Stimulated activated CD4-positive, alpha-beta T cell treated with anti-CD3 and anti-CD28 coated beads, TNF-alpha, amount 100 ng/mL, for 1 hour (primary cell): ENCODE measurements at places on chromosomes 1 and 21.

- DNase-seq, result no peak
Measured at GRCh38 chr1:14817223-14818170, 219.0 kb downstream of the KAZN start.

- DNase-seq, result no peak
Measured at GRCh38 chr1:221169447-221169889, 290.2 kb downstream of the HLX start.

DNA sequence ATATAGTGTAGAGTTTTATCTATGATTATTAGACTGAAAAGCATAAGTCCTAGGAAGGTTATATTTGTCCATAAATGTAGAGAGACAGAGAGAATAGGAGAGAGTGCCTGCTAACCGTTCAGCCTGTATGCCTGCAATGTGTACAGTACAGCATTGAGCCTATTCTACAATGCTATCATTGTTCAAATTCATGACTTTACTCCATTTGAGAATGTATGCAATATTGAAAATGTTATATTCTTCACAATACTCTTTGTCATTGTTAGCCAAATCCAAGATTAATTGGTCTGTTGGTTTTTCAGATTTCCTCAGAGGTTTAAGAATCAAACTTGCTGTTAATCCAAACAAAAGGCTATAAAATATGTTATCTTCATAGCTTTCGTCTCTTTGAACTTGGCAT is 585.2 kb upstream of the B3GALT2 start:
- no peak for DNase-seq

- no peak for DNase-seq
Measured at GRCh38 chr1:225996946-225997545, 2.1 kb downstream of the SDE2 start.

DNA sequence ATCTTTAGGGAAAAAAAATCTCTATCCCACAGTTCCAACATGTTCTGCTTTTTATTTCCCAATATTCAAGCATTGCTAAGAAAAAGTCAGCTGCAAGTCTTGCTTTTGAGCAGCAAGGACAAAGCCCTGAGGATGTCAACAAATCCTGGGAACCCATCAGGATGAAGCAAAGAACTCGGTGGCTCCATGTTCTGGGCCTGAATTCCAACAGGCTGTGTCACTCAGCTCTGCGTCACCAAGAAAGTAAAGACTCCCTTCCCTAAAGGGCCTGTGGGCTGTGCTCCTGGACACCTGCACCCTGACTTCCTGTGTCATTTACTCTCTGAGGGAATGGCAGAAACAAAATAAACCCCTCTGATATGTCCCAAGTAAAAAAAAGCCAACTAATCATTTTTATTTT is 95.5 kb downstream of the TIAM1 start:
- no peak for DNase-seq

- no peak for DNase-seq
Measured at GRCh38 chr1:243494741-243495431, 239.0 kb downstream of the SDCCAG8 start.

- DNase-seq, result no peak
Measured at GRCh38 chr1:56967900-56968832, 2.4 kb upstream of the C8B start.

GRCh38 chr1:32742956-32743355 is 40.4 kb upstream of the SYNC start:
- no peak for DNase-seq

DNA sequence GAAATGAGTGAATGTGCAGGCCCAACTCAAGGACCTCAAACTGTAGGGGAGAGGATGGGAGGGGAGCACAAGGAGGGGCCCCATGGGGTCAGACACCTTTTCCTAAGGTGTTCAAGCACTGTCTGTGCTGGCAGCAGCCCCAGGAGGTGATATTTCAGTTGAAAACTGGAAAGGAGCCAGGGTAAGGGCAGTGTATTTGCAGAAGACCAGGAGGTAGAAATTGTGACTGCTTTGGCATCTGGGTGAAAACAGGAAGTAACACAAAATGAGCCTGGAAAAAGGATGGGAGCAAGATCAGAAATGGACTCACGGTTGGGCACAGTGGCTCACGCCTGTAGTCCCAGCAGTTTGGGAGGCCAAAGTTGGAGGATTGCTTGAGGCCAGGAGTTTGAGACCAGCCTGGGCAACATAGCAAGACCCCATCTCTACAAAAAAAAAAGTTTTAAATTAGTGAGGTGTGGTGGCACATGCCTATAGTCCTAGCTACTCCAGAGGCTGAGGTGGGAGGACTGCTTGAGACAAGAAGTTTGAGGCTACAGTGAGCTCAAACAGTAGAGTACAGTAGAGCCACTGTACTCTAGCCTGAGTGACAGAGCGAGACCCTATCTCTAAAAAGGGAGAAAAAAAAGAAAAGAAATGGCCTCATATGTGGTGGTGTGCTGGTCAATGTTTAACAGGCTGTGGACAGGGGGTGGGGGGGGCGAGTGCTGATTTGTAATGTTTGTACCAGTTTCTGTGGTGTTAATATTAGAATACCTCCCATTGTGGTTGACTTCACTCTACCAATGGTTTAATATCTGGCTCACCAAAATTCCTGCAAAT is 76.2 kb upstream of the ANGPTL1 start:
- DNase-seq, result no peak

GRCh38 chr1:97137862-97138514 is 416.4 kb downstream of the PTBP2 start:
- no peak for DNase-seq

DNA sequence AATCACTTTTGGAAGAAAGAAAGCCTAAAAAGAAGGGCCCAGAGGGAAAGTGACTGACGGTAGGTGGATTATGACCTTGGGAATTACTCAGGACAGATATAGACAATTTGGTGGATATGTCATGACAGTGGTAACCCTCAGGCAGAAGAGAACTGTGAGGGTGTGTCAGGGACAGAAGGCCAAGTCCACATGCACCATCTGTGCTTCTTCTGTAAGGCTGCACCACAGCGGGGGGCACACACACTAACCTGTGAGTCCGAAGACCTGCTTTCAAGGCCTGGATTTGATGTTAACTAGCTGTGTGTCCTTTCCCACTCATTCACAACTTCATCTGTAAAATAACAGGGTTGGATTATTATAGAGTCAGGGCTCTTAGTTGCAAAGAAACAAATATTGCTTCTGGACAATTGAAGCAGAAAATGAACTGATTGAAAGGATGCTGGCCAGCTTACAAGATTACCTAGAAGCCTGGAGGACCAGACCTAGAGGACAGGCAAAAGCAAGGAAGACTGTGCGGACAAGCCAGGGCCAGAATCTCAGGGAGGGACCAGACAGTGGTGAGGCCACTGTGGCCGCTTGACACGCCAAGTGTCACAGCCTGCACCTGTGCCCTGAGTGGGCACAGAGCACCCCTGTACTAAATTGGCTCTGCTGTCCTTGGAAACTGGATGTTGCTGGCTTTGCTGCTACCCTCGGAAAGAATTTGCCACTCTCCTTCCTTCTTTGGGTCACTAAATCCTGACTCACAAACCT is 34.7 kb upstream of the USP24 start:
- no peak for DNase-seq

DNA sequence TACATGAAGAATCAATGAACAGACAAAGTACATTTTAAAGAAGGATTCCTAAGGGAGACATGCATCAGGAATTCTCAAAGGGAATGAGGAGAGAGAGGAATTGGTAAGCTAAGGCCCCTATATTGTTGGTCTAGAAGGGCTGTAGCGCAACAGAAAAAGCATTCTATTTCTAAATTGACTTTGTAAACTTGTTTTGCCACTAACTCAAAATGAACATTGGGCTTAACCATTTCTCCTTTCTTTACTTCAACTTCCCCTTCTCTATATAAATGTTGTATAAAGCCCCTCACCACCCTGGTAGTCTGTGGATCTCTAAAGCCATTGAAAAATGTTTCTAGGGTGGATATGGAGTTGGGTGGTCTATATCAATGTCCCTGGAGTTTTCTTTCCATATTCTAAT is 20.4 kb upstream of the OR6N2 start:
- no peak for DNase-seq

DNA sequence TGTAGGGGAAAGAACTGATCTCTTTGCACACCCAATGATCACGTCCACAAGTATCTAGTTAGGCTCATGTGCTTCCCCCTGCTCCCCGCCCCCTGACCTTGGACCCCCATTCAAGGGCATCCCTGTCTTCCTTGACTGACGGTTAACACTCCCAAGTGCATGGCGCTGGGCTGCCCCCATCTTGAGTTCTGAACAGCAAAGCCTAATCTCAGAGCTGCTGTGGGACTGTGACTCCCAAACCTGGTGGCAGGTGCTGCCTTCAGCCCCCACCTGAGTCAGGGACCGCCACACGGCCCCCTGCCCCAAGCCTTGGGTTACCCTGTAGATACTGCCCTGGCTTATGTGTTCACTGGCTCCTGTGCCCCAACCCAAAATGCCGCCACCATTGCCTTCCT is 925 bp downstream of the TNNI1 start:
- no peak for DNase-seq

- DNase-seq, result no peak
Measured at GRCh38 chr1:188641566-188642211, 1812.9 kb downstream of the PLA2G4A start.
